Left renal pelvis (tissue), 4 donors: ENCODE measurements at places on chromosomes 2 and 18.

DNA sequence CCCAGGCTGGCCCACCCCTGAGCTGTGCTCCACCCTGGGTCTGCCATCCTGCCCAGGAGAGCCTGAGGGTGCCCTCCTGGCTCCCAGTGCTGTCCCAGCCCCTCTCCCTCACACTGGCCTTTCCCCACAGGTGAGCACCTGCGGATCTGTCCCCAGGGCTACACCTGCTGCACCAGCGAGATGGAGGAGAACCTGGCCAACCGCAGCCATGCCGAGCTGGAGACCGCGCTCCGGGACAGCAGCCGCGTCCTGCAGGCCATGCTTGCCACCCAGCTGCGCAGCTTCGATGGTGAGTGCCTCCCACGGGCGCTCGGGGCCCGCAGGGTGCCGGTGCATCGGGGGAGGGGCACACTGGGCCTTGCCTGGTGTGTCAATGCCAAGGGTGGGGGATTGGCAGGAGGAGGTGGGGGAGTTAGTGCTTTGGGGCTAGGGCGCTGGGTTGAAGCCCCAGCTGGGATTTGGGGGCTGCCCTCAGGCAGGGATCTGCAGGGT is 23.5 kb downstream of the GPC1 start:
- no peak for DNase-seq

DNA sequence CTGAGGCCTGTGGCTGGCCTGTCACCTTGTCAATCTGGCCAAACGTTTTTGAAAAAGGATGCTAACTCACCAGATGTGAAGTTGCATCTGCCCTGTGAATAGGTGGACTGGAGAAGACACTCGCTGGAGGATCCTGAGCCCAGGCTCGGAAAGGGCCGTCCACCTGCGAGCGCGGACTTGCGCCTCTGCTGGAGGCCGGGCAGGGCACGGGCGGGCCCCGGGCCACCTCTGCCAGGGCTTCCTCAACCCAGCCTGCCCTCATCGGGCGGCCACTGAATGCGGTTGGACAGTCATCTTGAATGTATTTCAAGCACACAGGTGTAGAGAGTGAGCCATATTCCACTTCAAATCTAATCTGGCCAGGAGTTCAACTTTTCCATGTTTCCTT is 83.9 kb downstream of the FAM210A start:
- no peak for DNase-seq

- no peak for DNase-seq
Observed at GRCh38 chr2:103169861-103170260, 408.0 kb downstream of the TMEM182 start.

DNA sequence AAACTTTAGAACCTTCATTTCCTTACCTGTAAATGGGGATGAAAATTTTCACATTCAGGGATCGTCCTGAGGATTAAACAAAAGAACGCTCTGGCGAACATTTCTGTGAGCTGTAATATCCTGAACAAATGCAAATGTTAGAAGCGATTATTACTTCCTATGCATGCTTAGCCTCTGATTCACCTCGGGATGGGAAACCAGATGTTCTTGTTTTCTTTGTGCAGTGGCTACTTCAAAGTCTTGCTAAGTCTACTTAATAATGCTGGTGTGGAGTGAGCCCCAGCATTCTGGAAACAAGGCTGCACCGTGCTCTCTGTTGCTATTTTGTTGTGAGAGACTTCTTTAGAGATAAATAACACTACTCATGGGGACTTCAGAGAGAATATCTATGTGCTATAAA is 119.1 kb upstream of the PELI1 start:
- DNase-seq, result no peak

DNA sequence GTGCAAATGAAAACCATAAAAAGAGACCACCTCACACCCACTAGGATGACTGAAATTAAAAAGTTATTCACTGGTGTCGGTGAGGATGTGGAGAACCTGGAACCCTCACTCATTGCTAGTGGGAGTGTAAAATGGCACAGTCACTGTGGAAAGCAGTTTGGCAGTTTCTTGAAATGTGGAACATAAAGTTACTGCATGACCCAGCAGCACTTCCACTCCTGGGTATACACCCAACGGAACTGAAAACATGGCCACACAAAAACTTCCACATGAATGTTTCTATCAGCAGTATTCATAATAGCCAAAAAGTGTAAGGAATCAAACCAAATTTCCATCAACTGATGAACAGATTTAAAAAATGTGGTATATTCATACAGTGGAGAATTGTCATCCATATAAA is 65.1 kb upstream of the SLC66A3 start:
- DNase-seq, result no peak

DNA sequence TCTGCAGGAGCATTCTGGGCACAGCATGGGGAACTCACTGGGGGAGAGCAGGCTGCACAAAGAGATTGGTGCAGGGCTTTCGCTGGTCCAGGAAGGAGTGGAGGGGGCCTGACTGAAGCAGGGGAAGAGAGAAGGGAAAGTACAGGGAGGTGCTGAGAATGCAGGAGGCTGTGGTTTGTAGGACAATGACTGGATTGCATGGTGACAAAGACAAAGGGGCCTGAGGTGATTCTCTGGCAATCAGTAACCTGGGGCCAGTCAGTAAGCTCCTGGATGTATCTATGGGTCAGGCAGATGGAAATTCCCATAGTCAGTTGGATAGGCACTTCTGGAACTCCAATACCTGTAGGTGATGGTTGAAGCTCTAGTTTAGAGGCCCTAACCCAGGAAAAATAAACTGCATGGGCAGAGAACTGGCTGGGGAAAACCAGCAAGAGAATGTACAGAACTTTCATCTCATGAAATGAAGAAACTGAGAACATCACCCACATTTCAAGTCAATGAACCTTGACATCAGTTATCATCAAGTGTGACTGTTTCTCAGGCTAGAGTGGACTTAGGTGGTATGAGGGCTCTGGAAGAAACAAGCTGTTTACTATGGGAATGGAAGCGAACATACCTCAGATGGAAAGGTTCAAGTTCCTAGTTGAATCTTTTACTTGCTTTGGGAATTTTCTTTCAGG is 193.2 kb downstream of the TPGS2 start:
- no peak for DNase-seq

DNA sequence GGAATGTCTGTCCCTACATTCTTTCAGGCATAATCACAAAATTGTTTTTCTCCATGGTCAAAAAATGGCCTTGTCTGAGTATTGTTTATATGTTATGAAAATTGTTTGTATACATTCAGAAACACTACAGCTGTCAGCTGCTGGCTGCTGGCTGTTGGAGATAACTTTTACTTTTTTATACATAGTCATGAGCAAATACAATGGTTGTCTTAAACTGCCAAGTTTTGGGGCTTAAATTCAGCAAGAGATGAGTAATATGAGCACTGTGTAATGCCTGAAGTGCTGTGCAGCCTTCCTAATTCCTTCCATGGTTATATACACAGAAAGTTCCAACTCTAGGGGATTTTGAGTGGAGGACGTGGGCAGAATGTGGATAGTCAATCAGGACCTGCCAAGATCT is 168.9 kb upstream of the RMP24 start:
- no peak for DNase-seq

GRCh38 chr18:9690418-9691188 is 17.5 kb upstream of the RAB31 start:
- DNase-seq, result no peak

GRCh38 chr2:63048367-63049171 is 2.1 kb upstream of the OTX1 start:
- DNase-seq, result no peak

DNA sequence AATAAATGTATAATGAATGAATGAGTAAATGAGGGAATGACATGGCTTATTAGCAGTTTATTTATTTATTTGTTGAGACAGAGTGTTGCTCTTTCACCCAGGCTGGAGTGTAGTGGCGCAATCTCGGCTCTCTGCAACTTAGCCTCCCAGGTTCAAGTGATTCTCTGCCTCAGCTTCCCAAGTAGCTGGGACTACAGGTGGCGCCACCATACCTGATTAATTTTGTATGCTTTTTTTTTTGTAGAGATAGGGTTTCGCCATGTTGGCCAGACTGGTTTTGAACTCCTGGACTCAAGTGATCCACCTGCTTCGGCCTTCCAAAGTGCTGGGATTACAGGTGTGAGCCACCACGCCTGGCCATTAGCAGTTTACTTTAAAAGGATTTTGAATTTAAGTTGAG is 100.3 kb upstream of the CAVIN2 start:
- DNase-seq, result no peak

- no peak for DNase-seq
Observed at GRCh38 chr18:26703170-26703930, 155.0 kb upstream of the KCTD1 start.

GRCh38 chr18:8825273-8825672 is 119.9 kb downstream of the MTCL1 start:
- no peak for DNase-seq

DNA sequence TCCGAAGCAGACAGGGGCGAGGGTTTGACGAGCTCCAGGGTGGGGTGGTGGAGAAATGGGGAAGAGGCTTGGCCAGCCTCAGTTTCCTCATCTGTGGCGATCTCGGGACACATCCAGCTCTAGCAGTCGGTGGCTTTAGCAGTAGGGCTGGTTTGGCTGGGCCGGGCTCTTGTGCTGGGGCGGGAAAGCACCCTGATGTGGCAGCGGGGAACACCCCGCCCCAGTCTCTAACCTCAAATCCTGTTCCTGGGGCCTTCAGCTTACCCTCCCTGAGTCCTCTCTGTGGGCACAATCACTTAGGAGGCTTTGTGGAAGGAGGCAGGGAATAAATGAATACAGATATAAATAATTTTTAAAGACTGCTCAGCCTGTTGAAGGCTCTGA is 26.5 kb upstream of the MCFD2 start:
- DNase-seq, result no peak

DNA sequence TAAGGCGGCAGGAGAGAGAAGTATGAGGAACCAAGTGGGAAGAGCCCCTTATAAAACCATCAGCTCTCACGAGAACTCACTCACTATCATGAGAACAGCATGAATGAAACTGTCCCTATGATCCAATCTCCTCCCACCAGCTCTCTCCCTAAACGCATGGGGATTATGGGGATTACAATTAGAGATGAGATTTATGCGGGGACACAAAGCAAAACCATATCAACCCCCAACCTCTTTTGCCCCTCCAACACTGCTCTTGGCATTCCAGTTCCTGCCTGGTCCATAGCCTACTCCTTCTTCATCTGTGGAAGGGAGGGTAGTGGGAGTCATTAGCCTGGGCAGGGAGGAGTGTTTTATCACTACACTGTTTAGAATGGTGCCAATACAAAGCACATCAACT is 1.4 kb upstream of the EHD3 start:
- DNase-seq, result no peak

DNA sequence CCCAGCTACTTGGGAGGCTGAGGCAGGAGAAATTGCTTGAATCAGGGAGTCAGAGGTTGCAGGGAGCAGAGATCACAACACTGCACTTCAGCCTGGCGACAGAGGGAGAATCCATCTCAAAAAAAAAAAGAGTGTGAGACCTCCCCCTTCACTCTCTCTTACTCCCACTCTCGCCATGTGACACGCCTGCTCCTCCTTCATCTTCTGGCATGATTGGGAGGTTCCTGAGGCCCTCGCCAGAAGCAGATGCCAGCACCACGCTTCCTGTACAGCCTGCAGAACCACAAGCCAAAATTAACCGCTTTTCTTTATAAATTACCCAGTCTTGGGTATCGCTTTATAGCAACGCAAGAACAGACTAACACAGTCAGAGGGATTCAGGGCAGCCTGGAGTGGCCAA is 66.3 kb upstream of the CREB1 start:
- no peak for DNase-seq

GRCh38 chr2:176852667-176853066 is 359.9 kb upstream of the HNRNPA3 start:
- DNase-seq, result no peak

DNA sequence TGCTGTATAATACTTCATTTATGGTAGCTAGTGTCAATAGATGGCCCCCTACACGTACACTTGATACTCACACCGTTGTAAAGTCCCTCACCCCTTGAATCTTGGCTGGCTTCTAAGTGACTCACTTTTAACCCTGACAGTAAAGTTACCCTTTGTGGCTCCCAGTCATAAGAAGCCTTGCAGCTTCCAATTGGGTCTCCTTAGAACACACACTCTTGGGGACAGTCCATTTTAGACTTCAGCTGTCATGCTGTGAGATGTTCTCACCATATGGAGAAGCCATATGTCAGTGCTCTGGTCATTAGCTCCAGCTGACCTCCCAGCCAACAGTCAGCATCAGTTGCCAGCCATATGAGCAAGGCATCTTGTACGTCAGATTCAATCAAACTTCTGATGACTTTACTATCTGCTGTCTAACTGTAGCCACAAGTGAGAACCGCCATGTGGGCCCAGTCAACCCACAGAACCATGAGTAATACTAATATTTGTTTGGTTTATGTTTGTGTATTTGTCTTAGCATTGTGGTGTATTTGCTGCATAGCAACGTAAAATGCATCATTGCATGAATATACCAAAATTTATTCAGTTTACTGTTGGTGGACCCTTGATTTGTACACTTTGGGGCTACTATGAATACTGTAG is 68.3 kb downstream of the PTPN4 start:
- no peak for DNase-seq

- no peak for DNase-seq
Observed at GRCh38 chr2:31735716-31736115, 155.0 kb upstream of the SRD5A2 start.

GRCh38 chr2:111930875-111931274 is 32.5 kb downstream of the MERTK start:
- DNase-seq, result no peak

DNA sequence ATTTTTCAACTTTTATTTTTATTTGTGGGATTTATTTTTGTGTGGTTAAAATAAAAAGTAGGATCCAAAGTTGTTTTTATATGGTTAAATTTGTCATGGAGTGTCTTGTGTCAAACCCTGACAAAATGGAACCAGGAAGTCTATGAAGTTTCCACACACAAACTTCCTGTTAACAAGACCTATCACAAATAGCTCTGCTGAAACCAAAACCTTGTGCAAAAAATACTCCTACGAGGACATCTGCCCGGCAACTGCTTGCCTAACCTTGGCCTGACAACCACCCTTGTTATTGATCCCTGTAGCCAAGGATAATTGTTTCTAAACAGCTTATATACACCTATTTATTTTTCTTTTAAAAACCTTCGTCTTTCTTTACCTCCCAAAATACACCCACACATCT is 389.6 kb downstream of the TRIB2 start:
- DNase-seq, result no peak
